Stimulated activated CD4-positive, alpha-beta T cell treated with anti-CD3 and anti-CD28 coated beads, Interleukin-2, amount 100 ng/mL, for 24 hours (primary cell): ENCODE measurements at places on chromosomes 3 and 15.

DNA sequence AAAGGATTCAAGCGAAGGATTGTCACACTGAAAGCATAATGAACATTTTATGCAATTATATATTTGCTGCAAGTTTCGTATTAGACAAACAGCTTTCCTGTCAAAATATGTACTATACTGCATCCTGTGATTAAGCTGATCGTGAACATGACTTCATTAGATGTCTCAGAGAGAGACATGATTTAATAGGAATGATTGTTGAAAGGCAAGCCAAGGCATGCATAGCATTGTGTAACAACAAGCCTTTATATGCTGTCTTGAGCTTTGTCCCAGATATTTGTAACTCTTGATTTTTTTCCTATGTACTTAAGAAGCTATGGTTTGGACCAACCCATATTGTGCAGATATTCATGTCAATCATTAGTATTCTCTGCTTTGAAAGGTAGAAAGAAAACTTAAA, 309.1 kb downstream of the KCNH8 start:
- no peak for DNase-seq

DNA sequence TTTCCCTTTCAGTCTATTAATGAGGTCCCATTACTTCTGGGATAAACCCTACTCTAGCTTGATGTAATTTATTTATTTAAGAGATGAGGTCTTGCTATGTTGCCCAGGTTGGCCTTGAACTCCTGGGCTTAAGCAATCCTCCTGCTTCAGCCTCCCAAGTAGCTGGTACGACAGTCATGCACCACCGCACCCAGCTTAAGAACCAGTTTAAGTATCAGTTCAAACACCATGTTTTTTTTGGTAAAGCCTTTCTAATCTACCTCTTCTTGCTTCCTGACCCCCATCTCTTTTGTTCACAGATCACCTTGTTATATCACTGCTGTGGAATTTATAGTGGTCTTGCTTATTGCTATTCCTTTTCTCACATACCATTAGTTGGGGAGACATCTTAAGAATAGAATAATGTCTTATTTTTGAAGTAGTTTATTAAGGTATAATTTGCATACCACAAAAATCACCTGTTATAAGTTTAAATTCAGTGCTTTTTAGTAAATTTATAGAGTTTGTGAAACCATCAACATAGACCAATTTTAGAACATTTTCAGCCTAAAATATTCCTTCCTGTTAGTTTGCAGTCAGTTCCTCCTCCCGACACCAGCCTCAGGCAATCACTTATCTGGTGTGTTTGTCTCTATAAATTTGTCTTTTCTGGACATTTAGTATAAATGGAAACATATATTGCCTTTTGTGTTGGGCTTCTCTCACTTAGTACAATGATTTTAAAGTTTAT, 257.9 kb downstream of the PDCD6IP start:
- DNase-seq = no peak

- DNase-seq = no peak
Measured at GRCh38 chr15:89630974-89631901, 24.0 kb downstream of the KIF7 start.

- DNase-seq = no peak
Measured at GRCh38 chr15:57190208-57190607, 186.1 kb upstream of the CGNL1 start.

DNA sequence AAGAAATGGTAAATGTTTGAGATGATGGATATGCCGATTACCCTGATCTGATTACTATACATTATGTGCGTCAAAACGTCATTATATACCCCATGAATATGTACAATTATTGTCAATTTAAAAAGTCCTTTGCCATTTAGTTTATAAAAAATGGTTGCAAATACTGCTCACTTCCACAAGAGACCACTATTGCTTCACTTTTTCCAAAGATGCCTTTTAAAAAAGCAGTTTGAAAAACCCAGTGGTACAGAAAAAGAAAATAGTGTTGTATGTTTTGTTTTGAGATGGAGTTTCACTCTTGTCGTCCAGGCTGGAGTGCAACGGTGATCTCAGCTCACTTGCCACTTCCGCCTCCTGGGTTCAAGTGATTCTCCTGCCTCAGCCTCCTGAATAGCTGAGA, 39.3 kb downstream of the EDEM1 start:
- DNase-seq = no peak

DNA sequence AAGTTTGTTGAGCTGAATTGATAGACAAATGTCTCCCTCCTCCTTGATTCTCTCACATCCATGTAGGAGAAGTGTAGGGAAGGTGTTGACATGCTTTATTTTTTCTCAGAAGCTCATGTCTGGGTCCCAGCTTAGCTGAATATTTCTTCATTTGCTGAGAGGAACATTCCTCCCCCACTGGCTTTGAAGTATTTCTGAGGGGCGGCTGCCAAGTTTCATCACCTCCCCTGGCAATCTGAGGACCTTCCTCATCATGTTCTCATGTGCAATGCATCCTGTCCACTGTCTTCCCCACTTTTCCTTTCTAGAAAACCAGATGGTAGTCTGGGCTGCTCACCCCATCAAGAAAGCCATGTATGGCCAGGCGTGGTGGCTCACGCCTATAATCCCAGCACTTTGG, 168.9 kb upstream of the RGMA start:
- no peak for DNase-seq

DNA sequence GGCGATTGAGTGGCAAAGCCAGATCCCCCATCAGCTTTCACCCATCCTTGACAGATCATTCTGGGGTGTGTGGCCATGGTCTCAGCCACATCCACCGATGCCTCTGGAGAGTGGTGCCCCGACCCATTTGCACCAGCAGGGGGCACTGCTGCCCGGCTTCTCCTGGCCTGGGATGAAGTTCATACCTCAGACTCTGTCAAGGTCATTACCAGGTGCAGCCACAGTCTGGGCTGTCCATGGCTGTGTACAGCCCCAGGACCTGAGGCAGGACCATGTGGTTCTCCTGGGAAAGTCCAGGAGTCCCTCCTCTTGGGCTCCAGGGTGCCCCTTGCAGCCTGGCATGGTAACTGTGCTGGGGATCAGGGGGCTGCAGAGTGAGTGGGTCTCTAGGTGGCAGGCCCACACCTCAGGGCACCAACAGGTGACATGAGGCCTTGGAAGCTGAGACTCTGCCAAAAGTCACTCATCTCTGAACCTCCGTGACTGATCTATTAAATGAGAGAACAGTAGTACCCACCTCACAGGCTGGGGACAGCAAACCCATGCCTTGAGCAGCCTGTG, 67.2 kb downstream of the CACNA2D2 start:
- DNase-seq = peak; percentile 84

DNA sequence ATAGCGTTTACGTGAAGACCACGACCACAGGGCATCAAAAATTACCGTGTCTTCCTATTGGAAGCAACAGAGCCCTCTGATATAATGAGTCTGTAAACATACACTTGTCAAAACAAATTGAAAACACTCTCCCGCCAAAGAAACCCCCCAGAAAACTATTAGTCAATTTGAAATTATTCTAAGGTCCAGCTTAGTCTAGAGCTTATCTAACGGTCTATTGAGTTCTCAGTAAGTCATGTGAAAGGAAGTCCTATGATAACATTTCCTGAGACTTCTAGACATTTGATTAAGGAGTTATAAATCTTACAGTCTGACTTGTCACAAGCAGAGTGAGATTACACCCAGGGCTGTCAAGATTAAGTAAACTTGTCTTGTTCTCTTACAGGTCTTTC, 356.3 kb downstream of the FOXP1 start:
- DNase-seq = no peak

GRCh38 chr15:65926459-65926858, 57.2 kb downstream of the RAB11A start:
- no peak for DNase-seq

DNA sequence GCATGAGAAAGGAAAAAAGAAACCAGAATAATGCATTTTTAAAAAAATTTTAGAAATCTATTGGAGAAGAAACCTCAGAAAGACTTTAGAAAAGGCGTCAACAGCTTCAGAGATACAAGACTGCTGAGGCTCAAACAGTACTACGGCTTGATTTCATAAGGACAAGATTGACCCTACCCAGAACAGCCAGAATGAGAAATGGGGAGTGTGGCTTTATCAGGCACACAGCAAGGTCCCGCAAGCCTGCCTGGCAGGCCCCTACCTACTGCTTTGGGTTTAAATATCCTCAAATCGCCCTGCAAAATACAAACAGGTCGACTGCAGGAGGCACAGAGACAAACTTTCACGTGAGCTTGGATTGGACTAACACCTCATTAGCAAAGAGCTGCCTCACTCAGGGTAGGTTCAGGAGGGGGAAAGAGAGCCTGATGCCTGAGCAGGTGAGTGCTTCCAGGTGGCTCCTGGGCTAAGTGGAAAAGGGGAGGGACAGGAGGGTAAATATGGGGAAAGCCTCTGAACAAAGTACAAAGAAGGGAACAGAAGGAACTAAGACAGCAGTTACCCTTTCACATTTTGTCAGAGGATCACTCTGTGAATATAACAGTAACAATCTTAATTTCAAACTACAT, 87.5 kb downstream of the RORA start:
- no peak for DNase-seq

DNA sequence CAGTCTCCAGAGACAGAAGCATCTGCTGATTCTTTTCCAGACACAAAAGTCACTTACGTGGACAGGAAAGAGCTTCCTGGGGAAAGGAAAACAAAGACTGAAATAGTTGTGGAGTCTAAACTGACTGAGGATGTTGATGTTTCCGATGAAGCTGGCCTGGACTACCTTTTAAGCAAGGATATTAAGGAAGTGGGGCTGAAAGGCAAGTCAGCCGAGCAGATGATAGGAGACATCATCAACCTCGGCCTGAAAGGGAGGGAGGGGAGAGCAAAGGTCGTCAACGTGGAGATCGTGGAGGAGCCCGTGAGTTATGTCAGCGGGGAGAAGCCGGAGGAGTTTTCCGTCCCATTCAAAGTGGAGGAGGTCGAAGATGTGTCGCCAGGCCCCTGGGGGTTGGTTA, 25.4 kb downstream of the SYNM start:
- no peak for DNase-seq

DNA sequence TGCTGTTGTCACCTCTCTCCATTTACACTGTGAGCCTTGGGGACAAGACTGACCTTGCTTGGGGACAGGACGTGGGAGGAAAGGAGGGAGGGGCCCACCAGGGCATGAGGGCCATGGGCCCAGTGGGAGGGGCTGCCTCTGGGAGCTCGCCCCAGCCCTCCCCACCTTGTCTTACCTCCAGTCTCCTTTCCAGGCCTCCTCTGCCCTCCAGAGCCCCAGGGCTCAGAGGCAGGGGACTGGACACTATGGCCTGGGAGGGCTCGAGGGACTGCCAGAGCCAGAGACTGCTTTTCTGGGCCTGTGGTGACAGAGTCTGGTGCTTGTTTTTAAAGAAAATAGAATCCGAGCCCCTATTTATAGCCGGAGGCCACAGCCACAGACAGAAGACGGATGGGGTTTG, 10.2 kb downstream of the CSPG4 start:
- no peak for DNase-seq

DNA sequence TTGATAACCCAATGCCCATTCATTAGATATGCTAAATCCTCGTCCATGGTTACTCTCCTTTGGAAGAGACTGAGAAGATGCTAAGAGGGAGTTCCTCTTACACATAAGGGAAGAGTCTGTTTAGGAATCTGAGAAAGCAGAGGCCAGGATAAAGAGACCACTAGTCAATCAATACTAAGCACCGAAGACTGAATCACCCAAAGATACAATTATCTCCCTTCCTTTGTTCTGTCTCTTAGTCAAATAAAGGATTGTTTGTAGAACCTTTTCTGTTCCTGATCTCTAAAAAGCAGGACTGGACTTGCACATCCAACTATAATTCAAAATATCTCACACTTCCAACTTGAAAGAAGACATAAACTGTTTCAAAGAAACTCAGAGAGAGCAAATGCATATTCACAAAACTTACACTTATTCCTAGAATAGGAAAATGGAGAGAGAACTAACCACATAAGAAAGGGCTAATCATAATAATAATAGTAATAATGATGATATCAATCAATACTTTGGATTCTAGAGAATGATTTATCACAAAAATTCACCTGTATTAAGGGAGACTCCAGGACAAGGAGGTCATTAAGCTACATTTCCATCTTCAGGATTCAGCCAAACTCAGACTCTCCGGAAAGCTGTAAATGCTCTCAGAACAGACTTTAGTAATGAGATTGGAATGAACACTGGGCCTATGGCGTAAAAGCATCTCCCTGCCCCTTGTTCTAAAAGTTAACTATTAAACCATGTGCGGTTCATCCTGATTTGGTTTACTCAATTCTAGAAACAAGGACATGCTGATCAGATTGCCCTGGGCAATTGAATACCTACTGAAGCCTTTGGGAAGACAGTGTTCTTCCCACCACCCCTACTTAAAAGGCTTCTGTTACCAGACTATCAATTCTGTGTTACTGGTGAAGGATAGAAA, 401.5 kb downstream of the ZBTB20 start:
- DNase-seq = no peak

GRCh38 chr3:89186456-89186855, 79.0 kb downstream of the EPHA3 start:
- DNase-seq = no peak

DNA sequence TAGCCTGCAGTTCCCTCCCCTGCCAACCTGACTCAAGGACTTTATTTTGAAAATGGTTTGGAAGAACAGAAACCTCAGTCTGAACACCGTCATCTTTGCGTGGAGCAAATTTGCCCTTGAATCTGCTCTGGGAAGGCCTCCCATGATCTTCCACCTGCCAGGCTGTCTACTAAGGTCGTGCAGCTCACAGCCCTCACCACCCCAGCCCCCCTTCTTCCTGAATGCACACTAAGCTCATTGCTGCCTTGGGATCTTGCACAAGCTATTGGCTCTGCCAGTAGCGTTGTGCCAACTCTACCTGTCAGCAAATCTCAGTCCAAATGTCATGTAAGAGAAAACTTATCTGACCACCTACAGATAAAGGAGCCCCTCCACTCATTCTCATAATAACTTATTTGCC, 141.5 kb downstream of the USP13 start:
- DNase-seq = no peak

- DNase-seq = no peak
Measured at GRCh38 chr15:86178845-86179244, 99.2 kb downstream of the AGBL1 start.

DNA sequence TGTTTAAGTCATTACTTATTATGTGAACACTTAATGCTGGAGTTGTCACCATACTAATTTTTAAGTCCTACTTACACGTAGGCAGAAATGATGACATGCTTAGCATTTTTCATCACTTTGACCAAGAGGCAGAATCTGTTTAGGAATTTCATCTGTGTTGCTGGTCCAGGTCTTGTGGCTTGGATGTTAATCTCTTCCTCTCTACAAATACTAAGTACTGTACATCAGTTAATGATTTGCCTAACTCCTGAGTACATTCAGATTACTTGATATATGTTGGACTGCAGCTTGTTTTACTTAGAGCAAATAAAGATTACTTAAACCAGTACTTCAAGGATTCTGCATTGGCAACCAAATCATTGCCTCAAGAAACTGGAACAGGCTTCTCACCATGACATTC, 8.6 kb downstream of the SNRK start:
- no peak for DNase-seq
